ENCODE measurements at places on chromosomes 11 and 22.
A peak's percentile ranks its signal among the peaks of the same experiment; 100 is the strongest.

DNA sequence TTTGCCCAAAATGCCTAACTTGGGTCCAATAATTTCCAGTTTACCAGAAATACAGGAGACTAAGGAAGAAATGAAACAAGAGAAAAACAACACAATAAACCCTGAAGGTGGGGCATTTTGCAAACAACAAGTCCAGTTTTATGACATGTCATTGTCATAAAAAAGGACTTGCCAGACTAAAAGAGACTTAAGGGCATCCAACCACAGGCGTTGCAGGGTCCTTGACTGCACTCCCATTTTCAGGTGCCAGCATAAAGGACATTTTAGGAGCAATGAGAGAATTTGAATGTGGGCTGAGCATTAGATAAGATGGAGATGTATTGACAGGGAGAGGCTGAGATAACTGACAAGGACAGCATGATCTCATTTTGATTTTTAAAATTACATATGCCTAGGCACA is 28.1 kb upstream of the DAGLA start:
- DNase-seq = no peak

- peak; percentile 75 for DNase-seq
Observed at GRCh38 chr22:49305214-49305965, 522.3 kb downstream of the BRD1 start.

- DNase-seq = no peak
Observed at GRCh38 chr22:49855251-49855911, 1.7 kb downstream of the ZBED4 start.

DNA sequence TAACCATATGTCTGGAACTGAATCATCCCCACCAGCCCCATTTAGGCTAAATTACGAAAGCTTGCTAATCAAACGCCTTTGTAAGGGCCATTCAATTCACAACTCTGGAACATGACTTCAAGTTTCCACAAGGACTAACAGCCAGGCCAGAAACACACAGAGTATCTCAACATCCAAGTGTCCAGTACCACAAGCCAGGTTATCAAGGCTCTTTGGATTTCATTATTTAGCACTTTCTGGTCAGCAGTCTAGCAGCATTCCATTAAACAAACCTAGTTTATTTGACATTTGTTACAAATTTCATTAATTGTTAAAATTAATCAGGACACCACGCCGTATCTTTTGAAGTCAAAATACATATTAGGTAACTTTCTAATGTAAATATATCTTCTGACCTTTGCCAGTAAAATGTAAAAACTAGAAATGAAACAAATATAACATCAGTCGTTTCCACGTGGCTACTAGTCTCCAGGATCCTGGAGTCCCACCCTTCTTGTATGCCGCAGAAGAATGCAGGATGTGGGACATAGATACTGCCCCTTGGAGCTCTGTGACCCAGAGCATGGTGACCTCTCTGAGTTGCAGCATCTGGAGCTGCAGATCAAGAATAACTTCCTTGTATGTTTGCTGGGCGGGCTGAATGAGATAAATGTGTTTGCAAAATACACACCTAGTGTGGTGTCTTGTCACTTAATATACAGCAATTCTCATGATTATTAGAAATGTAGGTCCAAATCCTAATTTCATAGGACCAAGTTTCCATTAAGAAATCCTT is 64.7 kb downstream of the MPPED2 start:
- DNase-seq = no peak

DNA sequence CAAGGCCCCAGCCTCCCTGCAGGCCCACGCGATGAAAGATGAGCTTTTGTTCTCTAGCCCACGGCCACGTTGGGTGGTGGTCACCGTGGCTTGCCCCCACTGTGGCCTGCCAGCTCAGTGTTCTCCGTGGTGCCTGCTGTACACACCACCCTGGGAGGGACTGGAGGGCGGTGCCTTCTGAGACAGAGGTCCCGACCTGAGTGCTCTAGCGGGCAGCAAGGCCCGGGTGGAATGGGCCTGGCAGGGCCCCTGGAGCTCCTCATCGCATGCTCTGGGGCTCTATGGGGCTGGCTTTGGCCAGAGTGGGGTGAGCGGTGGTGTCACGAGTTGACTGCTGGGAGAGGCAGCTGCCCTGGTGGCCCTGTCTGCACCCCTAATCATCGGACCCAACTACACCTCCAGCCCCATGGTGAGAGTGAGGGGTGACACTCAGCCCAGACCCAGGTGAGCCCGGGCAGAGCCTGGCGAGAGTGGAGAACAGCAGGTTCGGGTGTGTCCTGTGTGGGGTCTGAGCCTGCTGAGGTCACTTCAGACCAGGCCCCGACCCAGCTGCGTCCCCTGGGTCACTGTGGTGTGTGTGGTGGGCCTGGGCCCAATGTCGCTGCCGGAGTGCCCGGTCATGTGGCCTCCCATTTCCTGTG is 541.9 kb downstream of the TBC1D22A start:
- DNase-seq = no peak

GRCh38 chr11:11640996-11641395 is 19.2 kb upstream of the GALNT18 start:
- no peak for DNase-seq

GRCh38 chr11:114192841-114193389 is 103.3 kb upstream of the NNMT start:
- DNase-seq = no peak

GRCh38 chr11:33027846-33028536 is 11.4 kb upstream of the TCP11L1 start:
- no peak for DNase-seq

DNA sequence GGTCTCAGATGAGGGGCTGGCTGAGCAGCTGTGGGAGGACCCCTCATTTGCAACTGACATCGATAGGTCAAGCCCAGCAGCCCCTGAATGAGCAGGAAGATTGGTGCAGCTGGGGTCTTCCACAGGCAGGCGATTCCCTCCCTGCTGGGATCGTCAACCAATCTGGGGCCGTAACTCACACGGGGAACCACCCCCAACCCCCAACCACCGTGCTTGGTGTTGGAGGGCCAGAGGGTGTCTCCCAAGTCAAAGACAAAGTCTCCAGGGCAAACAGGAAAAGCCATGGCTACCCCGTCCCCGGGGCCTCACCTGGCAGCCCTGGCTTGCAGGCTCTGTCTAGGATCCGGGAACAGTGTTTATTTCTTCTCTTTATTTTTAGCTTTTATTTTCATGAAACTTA is 26.9 kb upstream of the SCUBE1 start:
- no peak for DNase-seq

- DNase-seq = no peak
Observed at GRCh38 chr22:48433647-48434046, 1394.0 kb downstream of the BRD1 start.

DNA sequence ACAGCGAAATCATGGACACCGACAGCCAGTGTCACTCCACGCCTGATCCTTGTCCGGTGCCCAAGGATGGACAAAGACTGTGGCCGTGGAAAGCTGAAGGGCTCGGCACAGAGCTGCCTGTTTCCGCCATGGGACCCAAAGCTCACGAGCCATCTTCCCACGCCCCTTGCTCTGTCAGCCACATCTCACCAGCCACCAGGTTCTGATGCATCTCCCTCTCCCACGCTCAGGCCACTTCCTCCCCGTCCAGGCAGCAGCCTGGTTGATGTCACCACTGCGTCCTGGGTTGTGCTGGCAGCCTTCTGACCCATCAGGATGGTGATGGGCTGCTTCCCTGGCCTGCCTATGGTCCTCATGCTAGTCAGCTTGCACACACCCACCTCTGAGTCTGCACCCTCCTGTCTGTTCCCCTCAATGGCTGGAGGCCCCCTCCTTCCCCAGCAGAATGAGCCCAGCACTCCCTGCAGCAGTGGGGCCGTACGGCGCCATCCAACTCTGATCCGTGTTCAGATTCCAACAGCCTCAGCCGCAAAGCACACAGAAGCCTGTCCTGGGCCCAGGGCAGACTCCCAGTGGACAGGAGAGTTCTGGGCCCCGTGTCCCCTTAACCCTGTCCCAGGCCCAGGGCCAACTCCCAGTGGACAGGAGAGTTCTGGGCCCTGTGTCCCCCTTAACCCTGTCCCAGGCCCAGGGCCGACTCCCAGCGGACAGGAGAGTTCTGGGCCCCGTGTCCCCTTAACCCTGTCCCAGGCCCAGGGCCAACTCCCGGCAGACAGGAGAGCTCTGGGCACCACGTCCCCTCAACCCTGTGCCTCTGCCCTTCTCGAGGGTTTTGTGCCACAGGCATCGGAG is 259.5 kb downstream of the BRD1 start:
- DNase-seq = peak; percentile 21

DNA sequence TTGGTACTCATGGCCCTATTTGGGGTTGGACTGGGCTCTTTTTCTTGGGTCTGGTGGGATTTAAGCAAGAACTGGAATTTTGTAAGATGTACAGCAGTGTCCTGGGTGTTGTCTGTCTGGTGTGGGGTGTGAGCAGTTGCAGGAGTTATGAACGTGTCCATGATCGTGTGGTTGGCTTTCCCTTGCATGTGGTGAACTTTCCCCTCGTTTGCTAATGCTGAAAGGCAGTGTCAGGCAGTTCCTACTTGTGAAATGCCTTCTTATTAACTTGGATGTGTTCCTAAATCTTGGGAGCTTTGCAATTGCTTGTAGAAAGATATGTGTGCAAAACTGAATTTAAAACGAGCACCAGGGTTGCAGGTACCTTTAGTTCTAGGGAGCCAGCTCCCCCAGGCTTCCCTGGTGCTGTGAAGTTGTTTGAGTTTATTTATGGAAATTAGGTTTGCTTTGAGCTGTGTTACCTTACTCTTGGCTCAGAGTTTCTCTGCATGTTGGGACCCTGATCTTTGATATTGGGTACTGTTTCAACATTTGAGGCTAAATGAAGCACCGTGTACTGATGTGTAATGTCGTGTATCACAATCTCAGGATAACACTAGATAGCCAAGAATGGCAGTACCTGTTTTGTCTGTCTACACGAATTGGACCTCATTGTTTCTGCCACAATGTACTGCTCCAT is 35.8 kb upstream of the HSD17B12 start:
- no peak for DNase-seq

DNA sequence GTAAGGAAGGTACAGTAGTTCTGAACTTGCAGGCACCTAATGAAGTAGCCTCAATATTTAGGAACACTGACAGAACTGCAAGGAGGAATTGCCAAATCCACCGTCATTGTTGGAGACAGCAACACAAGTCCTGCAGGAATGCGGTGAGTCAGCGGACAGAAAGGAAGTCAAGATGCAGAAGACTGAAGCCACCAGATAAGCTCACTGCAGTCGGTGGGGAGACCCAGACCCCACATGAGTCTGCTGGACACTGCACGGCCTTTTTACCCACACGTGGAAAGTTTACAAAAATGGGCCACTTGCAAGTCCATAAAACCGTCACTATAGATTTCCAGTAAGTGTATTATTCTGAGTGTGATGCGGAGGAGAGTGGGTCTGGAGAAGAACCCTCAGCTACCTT is 1471.6 kb downstream of the TBC1D22A start:
- DNase-seq = no peak

GRCh38 chr11:123236879-123237278 is 41.8 kb upstream of the CLMP start:
- no peak for DNase-seq

DNA sequence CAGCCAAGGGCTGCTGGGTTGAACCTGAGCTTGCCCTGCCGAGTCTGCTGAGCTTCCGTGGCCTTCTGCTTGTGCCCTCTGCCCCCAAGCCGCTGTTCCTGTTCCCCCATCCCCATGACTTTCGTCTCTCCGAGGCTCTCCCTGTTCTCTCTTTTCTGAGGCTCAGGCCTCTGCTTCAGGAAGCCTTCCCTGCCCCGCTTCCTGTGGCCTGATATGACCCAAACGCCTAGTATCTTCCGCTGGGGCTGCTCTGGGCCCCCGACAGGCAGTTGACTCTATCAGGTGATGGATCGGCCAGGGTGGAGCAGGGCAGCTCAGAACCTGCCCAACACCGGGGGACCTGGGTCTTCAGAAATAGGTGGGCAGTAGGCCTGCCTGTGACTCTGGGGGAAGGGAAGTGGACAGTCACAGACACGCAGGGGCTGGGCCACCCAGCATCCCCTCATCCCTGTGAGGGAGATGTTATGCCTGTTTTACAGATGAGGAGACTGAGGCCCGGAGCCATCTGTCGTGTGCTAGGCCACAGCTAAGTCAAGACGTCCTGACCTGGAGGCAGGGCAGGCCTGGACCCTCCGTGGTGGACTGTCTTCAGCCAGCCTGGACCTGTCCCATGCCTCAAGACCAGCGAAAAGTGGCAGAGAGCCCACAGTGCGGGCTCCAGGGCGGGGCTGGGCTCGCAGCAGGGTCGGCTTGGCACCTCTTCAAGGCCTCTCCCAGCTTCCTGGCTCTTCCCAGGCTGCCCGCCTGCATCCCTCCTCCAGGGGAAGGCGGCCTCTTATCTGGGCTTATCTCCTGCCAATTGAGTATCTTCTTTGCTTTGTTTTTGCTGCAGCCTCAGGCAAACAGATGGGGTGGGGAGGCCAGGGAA is 16.2 kb downstream of the BAD start:
- peak; percentile 76 for DNase-seq

DNA sequence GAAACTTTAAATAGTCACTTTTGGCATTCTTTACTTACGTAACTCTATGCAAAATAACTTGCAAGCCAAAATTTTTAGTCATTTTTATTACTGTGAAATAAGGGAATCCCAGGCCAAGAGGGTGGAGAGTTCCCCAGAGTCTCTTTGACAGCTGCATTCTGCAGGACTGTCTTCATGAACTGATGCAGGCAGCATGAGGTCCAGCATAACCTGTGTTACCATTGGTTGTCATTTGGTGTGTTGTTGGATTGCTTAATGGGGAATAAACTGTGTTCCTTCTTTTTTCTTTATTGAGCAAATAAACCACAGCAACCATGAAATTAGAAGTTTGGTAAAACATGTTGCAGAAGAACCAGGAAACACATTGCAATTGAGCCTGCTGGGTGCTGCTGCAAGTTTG is 24.6 kb downstream of the MMP27 start:
- no peak for DNase-seq

DNA sequence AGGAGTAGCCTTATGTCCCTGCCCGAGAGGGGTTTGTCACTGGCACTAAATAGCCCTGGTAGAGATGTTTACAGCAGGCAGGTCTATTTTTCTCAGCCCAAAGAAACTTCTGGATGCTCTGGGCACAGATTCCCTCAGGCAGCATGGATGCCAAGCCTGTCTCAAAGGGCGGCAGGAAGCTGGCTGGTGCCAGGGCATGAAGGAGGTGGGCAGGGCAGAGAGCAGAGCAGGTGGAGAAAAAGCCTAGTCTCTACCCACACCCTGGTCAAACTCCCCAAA is 4.1 kb upstream of the GAS2L1 start:
- DNase-seq = no peak

Data from left ventricle myocardium superior (tissue), 1 donor.